Natural killer cell (primary cell): ENCODE measurements at places on chromosomes 5 and 9.

DNA sequence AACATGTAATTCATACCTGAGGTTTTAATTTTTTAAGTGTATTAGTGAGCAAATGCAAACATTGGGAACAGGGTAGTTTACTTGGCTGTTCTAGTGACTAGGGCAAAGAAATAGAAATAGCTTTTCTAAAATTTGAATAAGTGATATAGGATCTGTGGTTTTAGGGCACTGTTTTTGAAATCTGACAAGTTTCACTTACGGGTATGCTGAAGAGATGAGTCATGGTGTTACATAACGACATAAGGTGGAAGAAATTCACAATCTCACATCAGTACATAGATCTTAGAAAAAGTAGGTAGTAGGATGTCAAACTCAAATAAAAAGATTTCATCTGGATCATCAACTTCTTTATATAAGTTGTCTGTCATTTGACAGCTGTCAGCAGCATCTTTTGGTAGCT is 772.3 kb downstream of the MAT2B start:
- no peaks in the 10 kb centered on the region for H3K27me3 ChIP-seq
- no peak overlapping the region for H3K27ac ChIP-seq
- DNase-seq = no peak
- no peak overlapping the region for H3K4me3 ChIP-seq

GRCh38 chr5:139079991-139080610 is 118.1 kb downstream of the SIL1 start:
- no peaks in the 10 kb centered on the region for H3K36me3 ChIP-seq
- H3K27me3 ChIP-seq = no peaks in the 10 kb centered on the region
- H3K4me3 ChIP-seq = no peak overlapping the region
- H3K4me1 ChIP-seq = no peaks in the 10 kb centered on the region
- no peak for DNase-seq
- H3K27ac ChIP-seq = no peak overlapping the region

DNA sequence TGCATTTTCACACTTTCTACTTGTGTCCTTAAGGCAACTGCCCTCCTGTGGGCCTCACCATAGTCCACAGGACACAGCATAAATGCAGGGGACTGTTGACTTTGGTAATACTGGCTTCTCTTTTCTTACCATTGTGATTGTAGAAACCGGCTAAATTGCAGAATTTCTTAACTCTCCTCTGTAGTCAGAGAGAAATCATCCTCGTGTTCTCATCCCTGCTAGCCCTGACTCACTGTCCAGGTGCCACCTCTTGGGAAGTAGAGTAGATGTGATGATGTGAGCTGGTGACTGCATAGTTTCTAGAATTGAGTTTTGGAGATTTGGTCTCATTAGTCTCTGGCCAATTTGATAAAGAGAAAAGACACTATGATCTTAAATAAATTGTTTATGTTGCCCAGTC is 5.5 kb downstream of the PHF24 start:
- H3K4me3 ChIP-seq = no peak overlapping the region
- no peak overlapping the region for H3K27ac ChIP-seq
- peaks cover 2% of the 10 kb centered on the region for H3K4me1 ChIP-seq

DNA sequence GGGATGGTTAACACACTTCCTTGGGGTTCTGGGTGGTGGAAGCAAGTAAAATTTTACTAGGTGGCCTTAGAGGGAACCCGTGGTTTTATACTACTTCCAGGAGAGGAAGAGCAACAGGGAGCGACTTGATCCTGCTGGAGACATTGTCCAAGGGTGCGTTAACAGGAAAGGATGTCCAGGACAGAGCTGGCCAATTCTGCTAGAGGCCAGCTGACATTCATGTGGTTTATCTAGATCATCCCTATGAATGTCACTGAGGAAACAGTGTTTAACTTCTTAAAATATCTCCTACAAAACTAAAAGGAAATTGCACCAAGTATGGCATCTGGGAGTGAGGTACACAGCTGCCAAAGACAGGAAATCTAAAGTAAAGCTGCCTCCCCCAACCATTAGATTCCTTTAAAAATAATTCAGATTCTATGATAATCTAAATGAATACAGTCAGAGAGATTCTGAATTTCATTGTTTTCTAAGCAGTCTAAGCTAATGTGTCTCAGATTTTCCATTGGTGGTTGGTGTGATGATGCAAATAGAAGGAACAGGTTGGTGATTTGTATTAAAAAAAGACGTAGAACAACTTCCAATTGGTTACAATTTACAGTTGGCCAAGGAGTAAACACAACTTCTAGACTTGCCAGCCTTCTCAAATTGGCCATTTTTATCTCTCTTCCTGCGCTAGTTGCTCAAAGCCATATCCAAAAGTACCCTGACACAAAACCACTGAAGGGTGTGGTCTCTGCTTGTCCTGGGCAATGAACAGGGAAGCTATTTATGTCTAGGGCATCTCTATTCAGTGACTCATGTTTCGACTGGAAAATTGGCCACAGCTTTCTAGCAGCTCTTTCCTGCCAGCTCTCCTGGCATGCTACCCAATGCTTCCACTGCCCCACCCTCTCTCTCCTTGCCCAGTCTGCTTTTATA is 574.7 kb upstream of the MEF2C start:
- H3K4me1 ChIP-seq = peaks cover 3% of the 10 kb centered on the region
- no peaks in the 10 kb centered on the region for H3K36me3 ChIP-seq
- no peak for DNase-seq
- H3K27ac ChIP-seq = no peak overlapping the region
- H3K27me3 ChIP-seq = no peaks in the 10 kb centered on the region

GRCh38 chr5:42545038-42545437 is 121.8 kb downstream of the GHR start:
- H3K27me3 ChIP-seq = no peaks in the 10 kb centered on the region
- no peaks in the 10 kb centered on the region for H3K4me1 ChIP-seq
- DNase-seq = no peak

GRCh38 chr5:123450114-123450513 is 26.9 kb upstream of the CEP120 start:
- DNase-seq = no peak
- no peak overlapping the region for H3K27ac ChIP-seq
- no peak overlapping the region for H3K4me3 ChIP-seq
- H3K4me1 ChIP-seq = no peaks in the 10 kb centered on the region

DNA sequence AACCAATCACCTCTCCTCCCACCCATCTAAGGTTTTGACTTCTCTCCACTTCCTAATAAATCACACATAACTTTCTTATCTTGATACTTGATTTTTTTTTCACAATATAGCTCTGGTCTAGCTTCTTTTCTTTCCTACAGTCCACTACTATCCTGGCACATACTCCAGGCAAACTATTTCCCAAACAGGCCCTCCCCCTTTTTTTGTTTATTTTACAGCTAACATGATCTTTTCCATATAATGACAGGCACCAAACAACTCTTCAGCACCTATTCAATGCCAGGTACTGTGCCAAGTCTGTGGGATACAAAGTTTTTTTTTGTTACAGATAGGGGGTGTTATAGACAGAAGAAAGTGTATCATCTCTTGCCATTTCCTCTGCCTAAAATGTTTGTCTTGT is 7.9 kb downstream of the TYRP1 start:
- H3K27ac ChIP-seq = no peak overlapping the region
- no peaks in the 10 kb centered on the region for H3K4me1 ChIP-seq
- no peak for DNase-seq
- H3K4me3 ChIP-seq = no peak overlapping the region

GRCh38 chr5:132671000-132671399 is 2.8 kb upstream of the IL4 start:
- no peaks in the 10 kb centered on the region for H3K36me3 ChIP-seq
- peaks cover 8% of the 10 kb centered on the region for H3K4me1 ChIP-seq
- DNase-seq = no peak
- no peak overlapping the region for H3K27ac ChIP-seq
- H3K27me3 ChIP-seq = no peaks in the 10 kb centered on the region

- H3K4me3 ChIP-seq = no peak overlapping the region
- no peaks in the 10 kb centered on the region for H3K27me3 ChIP-seq
- no peaks in the 10 kb centered on the region for H3K4me1 ChIP-seq
- DNase-seq = no peak
These were observed 217.5 kb downstream of the DCP2 start for GRCh38 chr5:113194125-113194524.

GRCh38 chr5:34680896-34681295 is 24.8 kb downstream of the RAI14 start:
- H3K36me3 ChIP-seq = no peaks in the 10 kb centered on the region
- no peak overlapping the region for H3K4me3 ChIP-seq
- H3K4me1 ChIP-seq = no peaks in the 10 kb centered on the region
- H3K27me3 ChIP-seq = no peaks in the 10 kb centered on the region
- no peak overlapping the region for H3K27ac ChIP-seq

GRCh38 chr5:106649031-106649430 is 1021.7 kb downstream of the EFNA5 start:
- no peak overlapping the region for H3K4me3 ChIP-seq
- no peaks in the 10 kb centered on the region for H3K36me3 ChIP-seq
- no peak for DNase-seq

DNA sequence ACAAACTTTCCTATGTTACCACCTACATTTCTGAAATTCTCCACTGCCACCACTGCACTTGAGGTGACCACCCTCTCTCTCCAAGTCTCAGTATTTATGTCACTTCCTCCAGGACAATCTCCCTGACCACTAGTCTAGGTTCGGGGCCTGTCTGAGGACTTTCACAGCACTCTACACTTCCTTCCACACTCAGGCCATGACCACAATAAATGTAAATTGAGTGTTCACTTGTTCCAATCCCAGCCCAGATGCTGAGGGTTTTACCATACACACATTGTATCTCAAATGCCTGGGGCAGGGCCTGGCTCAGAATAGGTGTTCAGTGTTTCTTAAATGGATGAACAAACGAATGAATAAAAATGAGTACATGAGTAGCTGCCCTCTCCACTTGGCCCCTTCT is 26.9 kb upstream of the CCNG1 start:
- H3K27me3 ChIP-seq = no peaks in the 10 kb centered on the region
- no peak overlapping the region for H3K4me3 ChIP-seq
- DNase-seq = no peak
- H3K4me1 ChIP-seq = no peaks in the 10 kb centered on the region
- H3K27ac ChIP-seq = no peak overlapping the region
- no peaks in the 10 kb centered on the region for H3K36me3 ChIP-seq

DNA sequence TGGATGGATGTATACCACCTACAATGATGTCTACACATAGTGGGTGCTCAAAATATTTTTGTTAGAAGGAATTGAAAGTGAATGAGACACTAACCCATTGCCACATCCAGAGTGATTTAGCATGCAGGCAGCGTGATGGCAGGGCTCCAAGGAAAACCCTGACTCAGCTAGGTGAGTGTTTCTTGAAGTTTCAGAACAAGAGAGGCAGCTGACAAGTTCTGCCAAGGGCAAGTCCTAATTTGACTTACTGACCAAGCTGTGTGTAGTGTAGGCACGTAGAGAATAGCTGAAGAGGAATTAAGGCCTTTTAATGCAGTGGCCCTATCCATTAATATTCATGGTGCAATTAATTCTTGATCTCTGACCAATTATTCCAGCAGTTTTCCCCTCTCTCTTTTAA is 107.8 kb upstream of the ATP10B start:
- H3K27ac ChIP-seq = no peak overlapping the region
- no peaks in the 10 kb centered on the region for H3K4me1 ChIP-seq
- DNase-seq = no peak

GRCh38 chr9:113360242-113360842 is 11.0 kb downstream of the BSPRY start:
- H3K4me3 ChIP-seq = no peak overlapping the region
- no peaks in the 10 kb centered on the region for H3K4me1 ChIP-seq
- H3K36me3 ChIP-seq = no peaks in the 10 kb centered on the region
- H3K27ac ChIP-seq = no peak overlapping the region
- no peaks in the 10 kb centered on the region for H3K27me3 ChIP-seq

- DNase-seq = no peak
- H3K27ac ChIP-seq = no peak overlapping the region
- no peaks in the 10 kb centered on the region for H3K27me3 ChIP-seq
- no peak overlapping the region for H3K4me3 ChIP-seq
- no peaks in the 10 kb centered on the region for H3K4me1 ChIP-seq
These were observed 359.1 kb upstream of the DAB2 start for GRCh38 chr5:39783756-39784421.

GRCh38 chr5:172285226-172286143 is 1.9 kb upstream of the UBTD2 start:
- H3K27ac ChIP-seq = no peak overlapping the region
- H3K4me1 ChIP-seq = peaks cover 11% of the 10 kb centered on the region
- no peak overlapping the region for H3K4me3 ChIP-seq
- H3K36me3 ChIP-seq = no peaks in the 10 kb centered on the region

GRCh38 chr9:2119566-2119965 is 104.4 kb downstream of the SMARCA2 start:
- no peaks in the 10 kb centered on the region for H3K4me1 ChIP-seq
- no peaks in the 10 kb centered on the region for H3K27me3 ChIP-seq
- no peak overlapping the region for H3K27ac ChIP-seq
- H3K4me3 ChIP-seq = no peak overlapping the region
- DNase-seq = no peak

GRCh38 chr9:130235558-130236435 is 29.8 kb upstream of the HMCN2 start:
- no peak overlapping the region for H3K4me3 ChIP-seq
- peaks cover 17% of the 10 kb centered on the region for H3K4me1 ChIP-seq
- no peak overlapping the region for H3K27ac ChIP-seq

GRCh38 chr5:122705851-122706250 is 69.0 kb upstream of the SNX2 start:
- no peaks in the 10 kb centered on the region for H3K27me3 ChIP-seq

GRCh38 chr5:118616281-118616680 is 372.1 kb downstream of the DTWD2 start:
- no peak overlapping the region for H3K4me3 ChIP-seq
- DNase-seq = no peak
- H3K27ac ChIP-seq = no peak overlapping the region
- no peaks in the 10 kb centered on the region for H3K27me3 ChIP-seq
- H3K36me3 ChIP-seq = no peaks in the 10 kb centered on the region

- peaks cover 51% of the 10 kb centered on the region for H3K36me3 ChIP-seq
- H3K4me3 ChIP-seq = no peak overlapping the region
- peaks cover 87% of the 10 kb centered on the region for H3K4me1 ChIP-seq
- no peaks in the 10 kb centered on the region for H3K27me3 ChIP-seq
These were observed 34.0 kb downstream of the B4GALT1 start for GRCh38 chr9:33133186-33133585.

DNA sequence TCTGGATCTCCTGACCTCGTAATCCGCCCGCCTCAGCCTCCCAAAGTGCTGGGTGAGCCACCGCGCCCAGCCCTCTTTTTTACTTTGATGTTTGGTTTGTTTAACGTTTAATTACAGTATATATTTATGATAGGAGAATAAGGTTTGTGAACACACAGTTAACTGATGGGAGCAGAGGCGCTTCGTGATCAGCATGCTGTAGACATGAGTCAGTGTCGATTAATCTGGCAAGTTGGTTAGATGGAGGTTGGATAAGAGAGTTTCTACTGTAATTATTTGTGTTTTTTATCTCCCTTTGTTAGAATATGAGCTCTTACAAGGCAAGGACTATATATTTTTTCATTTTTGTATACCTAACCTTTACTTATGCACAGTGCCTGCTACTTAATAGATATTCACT is 14.3 kb downstream of the ATG10 start:
- no peaks in the 10 kb centered on the region for H3K36me3 ChIP-seq
- no peaks in the 10 kb centered on the region for H3K27me3 ChIP-seq
- H3K27ac ChIP-seq = no peak overlapping the region
- no peak overlapping the region for H3K4me3 ChIP-seq
- no peak for DNase-seq

DNA sequence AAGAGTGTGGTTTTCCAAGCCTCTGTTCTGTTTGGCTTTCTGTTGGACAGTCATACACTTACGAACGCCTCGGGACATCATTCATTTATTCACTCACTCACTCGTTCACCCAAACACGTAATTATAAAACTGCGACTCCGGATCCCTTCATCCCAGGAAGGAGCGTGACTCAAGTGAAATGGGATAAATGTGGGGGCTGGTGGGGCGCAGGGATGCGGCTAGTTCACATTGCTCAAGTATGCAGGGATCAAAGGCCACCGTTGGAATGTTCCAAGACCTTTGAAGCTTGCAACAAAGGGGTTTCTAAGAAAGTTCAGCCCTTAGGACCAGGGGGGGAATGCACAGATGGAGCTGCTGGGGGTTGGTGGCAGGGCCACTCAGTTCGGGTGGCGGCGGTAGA is 64.2 kb downstream of the CFAP77 start:
- H3K4me3 ChIP-seq = no peak overlapping the region
